ENCODE measurements at places on chromosomes 12 and 14.
A peak's percentile ranks its signal among the peaks of the same experiment; 100 is the strongest.

DNA sequence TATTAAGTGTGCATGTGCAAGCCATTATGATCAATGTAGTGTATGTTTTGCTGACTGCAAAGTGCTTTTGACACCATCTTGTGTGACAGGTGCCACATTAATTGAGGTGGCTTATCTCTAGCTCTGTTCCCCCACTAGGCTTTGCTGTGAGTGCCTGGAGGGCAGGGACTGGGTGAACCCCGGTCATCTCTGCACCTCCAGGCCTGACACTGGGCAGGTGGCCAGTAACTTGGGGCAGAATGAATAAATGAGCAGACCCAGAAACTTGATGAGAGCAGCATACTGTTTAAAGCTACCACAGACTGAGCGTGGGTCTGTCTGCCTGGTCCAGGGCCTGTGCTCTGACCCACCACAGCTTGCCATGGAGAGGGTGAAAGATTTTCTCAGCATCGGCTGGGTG, 151.6 kb downstream of the CALM1 start:
- no peak for DNase-seq

DNA sequence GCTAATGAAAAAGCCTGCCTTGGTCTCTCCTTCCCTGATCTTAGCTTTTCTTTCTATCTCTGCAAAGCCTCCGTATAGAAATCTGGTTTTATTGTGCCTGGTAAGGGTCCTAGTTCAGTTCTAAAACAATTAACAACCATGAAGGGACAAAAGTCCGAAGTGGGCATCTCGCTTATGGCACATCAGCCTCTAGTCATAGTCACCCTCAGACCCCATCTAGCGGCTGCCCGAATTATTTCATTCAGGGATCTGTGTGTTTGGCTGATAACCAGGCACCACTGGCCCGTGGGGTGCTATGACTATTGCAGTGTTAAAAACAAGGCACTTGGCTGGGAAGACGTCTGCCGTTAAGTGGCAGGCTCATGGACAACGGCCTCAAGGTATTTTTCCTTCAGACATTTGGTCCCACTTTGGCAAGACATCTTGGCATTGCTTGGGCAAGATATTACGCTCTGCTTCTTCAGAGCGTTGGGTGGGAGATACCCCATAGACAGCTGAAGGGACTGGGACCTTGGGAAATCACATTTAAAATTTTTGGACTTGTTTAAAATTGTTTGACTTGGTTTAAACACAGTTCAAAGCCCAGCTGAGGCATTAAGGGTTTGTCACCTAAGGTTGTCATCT, 87.1 kb downstream of the SINHCAF start:
- peak; percentile 10 for DNase-seq

GRCh38 chr12:109952873-109953272, 43.3 kb downstream of the GIT2 start:
- no peak for DNase-seq

DNA sequence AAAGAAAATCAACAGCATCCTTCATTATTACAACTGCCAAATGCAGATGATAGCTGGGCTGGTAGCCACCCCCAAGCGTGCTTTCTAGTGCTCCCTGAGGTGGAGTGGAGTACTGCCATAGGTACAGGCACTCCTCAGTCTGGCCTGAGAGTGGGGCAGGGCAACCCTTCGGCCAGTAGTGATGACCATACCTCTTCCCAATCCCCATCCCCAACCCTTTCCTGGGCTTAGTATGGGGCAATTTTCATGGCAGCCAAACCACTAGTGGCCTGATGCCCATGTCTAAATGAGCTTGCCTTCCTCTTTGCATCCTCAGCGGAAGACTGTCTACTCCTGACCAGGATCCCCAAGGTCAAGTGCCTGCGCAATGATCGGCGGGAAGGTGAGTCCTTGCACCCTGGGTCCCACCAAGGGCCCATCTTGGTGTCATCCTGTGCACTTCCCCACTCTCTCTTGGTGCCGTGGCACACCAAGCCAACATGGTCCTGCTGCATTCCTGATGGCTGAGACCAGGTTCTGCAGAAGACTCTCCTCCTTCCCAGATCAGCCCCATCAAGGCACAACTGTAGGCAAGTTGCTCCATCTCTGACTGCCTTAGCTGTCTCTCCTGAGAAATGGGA, 65.8 kb downstream of the GALNT16 start:
- DNase-seq: no peak

- no peak for DNase-seq
Measured at GRCh38 chr14:88454886-88455285, 69.4 kb downstream of the SPATA7 start.

GRCh38 chr12:70032076-70032475, 207.0 kb downstream of the MYRFL start:
- DNase-seq: no peak

DNA sequence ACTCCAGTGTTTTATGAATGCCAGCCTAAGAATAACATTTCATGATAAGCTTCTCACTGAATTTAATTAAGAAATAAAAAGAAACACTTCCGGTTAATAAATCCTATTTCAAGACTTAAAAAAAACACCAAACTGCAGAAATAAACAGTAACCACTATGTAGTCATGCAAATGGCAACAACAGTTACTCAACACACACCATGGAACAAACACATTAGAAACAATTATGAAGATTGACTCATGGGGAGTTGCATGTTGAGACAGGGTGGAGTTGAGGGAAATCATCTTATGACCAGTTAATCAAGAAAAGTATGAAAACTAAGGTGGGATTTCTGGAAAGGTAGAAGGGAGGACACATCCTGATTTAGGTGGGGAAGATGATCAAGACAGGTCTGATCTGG, 52.7 kb downstream of the PLBD1 start:
- DNase-seq: no peak

- peak; percentile 49 for DNase-seq
Measured at GRCh38 chr14:78967111-78967809, 797.1 kb downstream of the NRXN3 start.

DNA sequence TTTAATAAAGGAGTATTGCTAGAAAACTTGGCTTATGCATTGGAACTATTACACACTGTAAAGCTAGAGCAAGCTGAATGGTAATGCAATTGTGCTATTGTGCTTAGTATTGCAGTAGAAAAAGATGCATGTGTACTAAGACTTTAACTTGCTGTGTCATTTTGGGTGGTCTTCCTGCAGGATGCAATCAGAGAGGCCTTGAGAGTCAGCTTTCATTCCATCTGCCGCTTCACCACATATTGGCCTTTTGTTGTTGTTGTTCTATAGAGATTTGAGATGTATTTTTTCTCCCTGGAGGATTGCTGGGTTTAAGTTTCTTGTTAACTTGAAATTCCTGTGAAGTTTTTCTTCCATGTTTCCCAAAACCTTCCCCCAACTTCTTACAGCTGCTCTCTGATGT, 449.7 kb downstream of the TMTC2 start:
- DNase-seq: no peak

- DNase-seq: no peak
Measured at GRCh38 chr14:34180434-34180833, 229.6 kb upstream of the EGLN3 start.

GRCh38 chr12:132386926-132387497, 57.6 kb upstream of the GALNT9 start:
- DNase-seq: no peak

- no peak for DNase-seq
Measured at GRCh38 chr14:53620890-53621289, 335.7 kb downstream of the BMP4 start.

GRCh38 chr12:107320033-107320928, 226.9 kb upstream of the CRY1 start:
- DNase-seq: no peak

- no peak for DNase-seq
Measured at GRCh38 chr12:131681257-131681620, 29.7 kb upstream of the SFSWAP start.
